ENCODE measurements at places on chromosomes 3 and 15.

- DNase-seq, result no peak
Observed at GRCh38 chr15:77535845-77536244, 96.9 kb downstream of the LINGO1 start.

DNA sequence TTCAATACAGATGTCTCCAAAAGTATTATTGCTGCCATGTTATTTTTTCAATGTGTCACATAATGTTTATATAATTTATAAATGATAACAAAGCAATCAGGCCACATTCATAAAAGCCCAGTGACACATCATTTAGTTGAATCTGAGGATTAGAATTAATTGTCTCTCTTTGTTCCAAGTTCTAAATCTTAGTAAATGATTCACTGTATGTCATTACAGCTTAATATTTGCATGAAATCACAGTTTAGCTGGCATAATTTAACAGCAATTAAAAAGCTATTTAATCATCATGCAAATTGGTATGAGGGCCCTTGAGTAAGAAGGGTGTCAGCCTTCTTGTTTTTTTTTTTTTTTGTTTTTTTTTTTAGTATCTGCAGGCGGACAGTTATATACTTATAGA is 427.0 kb downstream of the EPHA6 start:
- DNase-seq, result no peak

- DNase-seq, result no peak
Observed at GRCh38 chr3:123337948-123338619, 110.8 kb downstream of the ADCY5 start.

DNA sequence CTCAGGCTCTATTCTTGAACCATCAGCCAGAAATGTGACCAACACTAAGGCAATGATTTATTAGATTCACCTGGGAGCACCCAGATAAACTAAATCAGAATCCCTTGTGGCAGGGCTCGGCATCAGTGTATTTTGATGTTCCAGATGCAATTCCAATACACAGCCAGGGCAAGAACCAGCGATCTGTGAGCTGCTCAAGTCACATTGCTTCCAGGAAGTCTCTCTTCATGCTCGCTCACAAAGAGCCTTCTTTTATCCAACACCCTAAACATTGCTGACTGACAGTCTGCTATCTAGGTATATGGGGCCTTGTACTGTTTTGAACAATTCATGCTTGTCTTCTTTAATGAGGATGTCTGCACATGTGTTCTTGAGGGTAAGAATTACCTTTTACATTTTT is 40.9 kb upstream of the GOLGA8J start:
- no peak for DNase-seq

- no peak for DNase-seq
Observed at GRCh38 chr3:131925571-131925970, 109.2 kb downstream of the CPNE4 start.

GRCh38 chr15:36731025-36731424 is 151.6 kb downstream of the CDIN1 start:
- no peak for DNase-seq

DNA sequence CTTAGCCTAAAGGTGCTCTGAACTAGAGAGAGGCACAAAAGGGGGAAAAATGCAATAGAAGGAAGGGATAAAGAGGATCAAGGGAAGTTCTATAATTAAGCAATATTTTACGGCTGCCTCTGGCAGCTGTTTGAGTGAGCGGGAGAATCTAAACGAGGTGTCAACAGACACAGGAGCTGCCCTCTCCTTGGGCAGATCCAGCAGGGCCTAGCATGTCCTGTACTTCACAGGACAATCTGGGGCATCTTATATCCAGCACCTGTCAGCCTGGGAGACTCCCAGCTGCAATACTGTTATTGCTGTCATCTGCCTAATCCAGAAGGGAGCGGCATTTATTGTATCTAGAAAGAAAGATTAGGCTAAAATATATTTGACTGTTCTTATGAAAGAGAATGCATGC is 68.9 kb downstream of the WWTR1 start:
- DNase-seq, result no peak

- no peak for DNase-seq
Observed at GRCh38 chr3:153897842-153898241, 223.3 kb upstream of the ARHGEF26 start.

GRCh38 chr3:188287762-188288505 is 134.0 kb downstream of the LPP start:
- no peak for DNase-seq

- DNase-seq, result no peak
Observed at GRCh38 chr3:27990324-27990723, 251.1 kb upstream of the CMC1 start.

GRCh38 chr15:52004806-52005205 is 14.2 kb upstream of the MAPK6 start:
- no peak for DNase-seq

GRCh38 chr3:123986427-123986826 is 5.5 kb downstream of the ROPN1 start:
- no peak for DNase-seq
